ENCODE measurements at places on chromosomes 3 and 15. TPM values are rescaled to one million over a fixed set of nuclear protein-coding genes. Genes with fewer than 3 reads are reported as not detected.

GRCh38 chr3:71725271-71725991 is at the start of gene EIF4E3:
Gene EIF4E3, minus strand, starts transcription at chr3:71725402. Its CDS starts 35 bp downstream, at chr3:71725367.
- no peaks in the 10 kb centered on the region for H3K36me3 ChIP-seq
- H3K4me3 ChIP-seq: peak within 1 kb of the TSS; percentile 90
- H3K27me3 ChIP-seq: peaks cover 64% of the 10 kb centered on the region
- DNase-seq: peak; percentile 37
- H3K27ac ChIP-seq: peak within 1 kb of the TSS; percentile 10
- no peaks in the 10 kb centered on the region for H3K4me1 ChIP-seq

DNA sequence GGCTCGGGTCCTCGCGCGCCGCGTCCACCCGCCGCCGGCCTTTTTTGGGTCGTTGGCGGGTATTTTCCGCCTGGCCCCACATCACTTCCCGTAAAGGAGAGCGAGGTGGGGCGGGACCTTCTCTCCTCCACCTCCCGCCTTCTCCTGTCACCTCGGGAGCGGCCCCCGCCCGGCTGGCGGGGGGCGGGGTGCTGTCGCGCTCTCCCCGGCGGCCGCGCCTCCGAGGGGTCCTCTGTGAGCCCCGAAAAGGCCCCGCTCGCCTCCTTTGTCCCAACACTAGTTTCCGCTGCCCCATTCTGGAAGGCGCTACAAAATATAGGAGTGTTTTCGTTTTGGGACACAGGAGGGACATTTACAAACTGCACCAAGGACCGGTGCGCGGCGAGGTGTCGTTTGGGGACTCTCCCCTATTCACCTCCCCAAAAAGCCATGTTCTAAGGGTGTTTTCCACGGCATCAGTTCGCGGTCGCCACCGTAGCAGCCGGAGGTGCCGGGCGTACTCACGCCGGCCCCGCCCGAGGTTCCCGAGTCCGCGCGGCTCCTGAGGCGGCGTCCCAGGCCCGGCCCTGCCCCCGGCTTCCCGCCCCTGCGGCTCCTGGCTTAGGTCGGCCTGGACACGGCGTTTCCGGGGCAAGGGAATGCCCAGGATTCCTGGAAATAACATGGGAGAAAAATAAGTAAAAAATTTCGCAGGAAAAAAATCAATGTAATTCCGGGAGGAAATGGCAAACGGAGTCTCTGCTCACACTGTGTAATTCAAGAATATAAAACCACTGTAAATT is at the start of gene RAB27A:
Gene RAB27A, minus strand, starts transcription at position 68 of the 782 bp plus-strand sequence. CDS start 54,879 bp downstream, outside the sequence.
- H3K4me3 ChIP-seq: peak within 1 kb of the TSS; percentile 70
- peak within 1 kb of the TSS; percentile 87 for H3K27ac ChIP-seq
- DNase-seq: peak; percentile 89
- no peaks in the 10 kb centered on the region for H3K27me3 ChIP-seq
- H3K4me1 ChIP-seq: peaks cover 8% of the 10 kb centered on the region

- no peak overlapping the region for H3K27ac ChIP-seq
- DNase-seq: no peak
- H3K4me1 ChIP-seq: no peaks in the 10 kb centered on the region
- H3K36me3 ChIP-seq: no peaks in the 10 kb centered on the region
- no peak overlapping the region for H3K4me3 ChIP-seq
Measured at GRCh38 chr3:135622215-135622614, 343.3 kb upstream of the PPP2R3A start.

DNA sequence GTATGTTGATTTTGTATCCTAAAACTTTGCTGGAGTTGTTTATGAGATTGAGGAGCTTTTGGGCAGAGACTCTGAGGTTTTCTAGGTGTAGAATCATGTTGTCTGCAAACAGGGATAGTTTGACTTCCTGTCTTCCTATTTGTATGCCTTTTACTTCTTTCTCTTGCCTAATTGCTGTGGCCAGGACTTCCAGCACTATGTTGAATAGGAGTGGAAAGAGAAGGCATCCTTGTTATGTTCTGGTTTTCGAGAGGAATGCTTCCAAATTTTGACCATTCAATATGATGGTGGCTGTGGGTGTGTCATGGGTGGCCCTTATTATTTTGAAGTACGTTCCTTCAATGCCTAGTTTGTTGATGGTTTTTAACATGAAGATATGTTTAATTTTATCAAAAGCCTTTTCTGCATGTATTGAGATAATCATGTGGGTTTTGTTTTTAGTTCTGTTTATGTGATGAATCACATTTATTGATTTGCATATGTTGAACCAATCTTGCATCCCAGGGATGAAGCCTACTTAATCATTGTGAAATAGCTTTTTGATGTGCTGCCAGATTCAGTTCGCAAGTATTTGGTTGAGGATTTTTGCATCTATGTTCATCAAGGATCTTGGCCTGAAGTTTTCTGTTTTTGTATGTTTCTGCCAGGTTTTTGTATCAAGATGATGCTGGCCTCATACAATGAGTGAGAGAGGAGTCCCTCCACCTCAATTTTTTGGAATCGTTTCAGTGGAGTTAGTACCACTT is 188.1 kb downstream of the MINAR1 start:
- H3K27ac ChIP-seq: no peak overlapping the region
- no peak for DNase-seq
- H3K4me3 ChIP-seq: no peak overlapping the region
- no peaks in the 10 kb centered on the region for H3K4me1 ChIP-seq
- no peaks in the 10 kb centered on the region for H3K27me3 ChIP-seq

- H3K4me1 ChIP-seq: peaks cover 30% of the 10 kb centered on the region
- no peak for DNase-seq
- peak overlapping the region; percentile 68 for H3K4me3 ChIP-seq
- peak overlapping the region; percentile 72 for H3K27ac ChIP-seq
Measured at GRCh38 chr3:168093790-168094189, 1.9 kb downstream of the GOLIM4 start.

- no peak overlapping the region for H3K27ac ChIP-seq
- DNase-seq: no peak
- no peaks in the 10 kb centered on the region for H3K36me3 ChIP-seq
- H3K4me3 ChIP-seq: no peak overlapping the region
Measured at GRCh38 chr3:193375614-193376013, 2.9 kb downstream of the ATP13A5 start.

DNA sequence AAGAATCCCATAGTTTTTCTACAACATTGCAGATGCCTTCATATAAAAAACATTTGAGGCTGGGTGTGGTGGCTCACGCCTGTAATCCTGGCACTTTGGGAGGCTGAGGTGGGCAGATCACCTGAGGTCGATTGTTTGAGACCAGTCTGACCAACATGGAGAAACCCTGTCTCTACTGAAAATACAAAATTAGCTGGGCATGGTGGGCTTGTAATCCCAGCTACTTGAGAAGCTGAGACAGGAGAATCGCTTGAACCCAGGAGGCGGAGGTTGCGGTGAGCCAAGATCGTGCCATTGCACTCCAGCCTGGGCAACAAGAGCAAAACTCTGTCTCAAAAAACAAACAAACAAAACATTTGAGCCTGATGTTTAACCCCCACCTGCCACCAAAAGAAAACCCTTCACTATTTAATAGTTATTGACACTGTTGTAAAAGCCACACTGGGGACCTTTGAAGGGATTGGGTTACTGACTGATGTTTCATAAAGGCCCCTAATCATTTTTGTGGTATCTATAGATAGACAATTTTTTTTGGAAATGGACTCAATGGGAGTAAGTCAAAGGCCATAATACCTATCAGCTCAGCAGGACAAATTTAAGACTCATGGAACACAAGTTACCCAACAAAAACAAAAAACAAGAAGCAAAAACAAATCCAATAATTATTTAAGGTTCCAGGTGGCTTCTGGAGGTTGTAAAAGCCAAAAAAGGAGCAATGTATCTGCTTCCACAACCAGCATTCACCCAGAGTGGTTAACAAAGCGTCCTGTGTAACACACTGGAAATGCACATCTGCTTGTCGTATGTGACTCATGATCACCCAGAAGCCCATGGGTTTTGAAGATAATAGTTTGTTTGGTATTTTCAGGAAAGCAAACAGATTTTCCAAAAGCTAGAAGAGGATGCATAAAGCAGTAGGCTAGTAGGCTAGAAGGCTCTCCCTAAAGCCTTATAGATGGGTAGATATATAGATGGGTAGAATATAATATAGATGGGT is 41.2 kb downstream of the CDCP1 start:
- no peaks in the 10 kb centered on the region for H3K36me3 ChIP-seq
- H3K4me3 ChIP-seq: no peak overlapping the region
- H3K27ac ChIP-seq: no peak overlapping the region
- peaks cover 3% of the 10 kb centered on the region for H3K4me1 ChIP-seq
- DNase-seq: no peak
- no peaks in the 10 kb centered on the region for H3K27me3 ChIP-seq

- peak within 1 kb of the TSS; percentile 69 for H3K4me3 ChIP-seq
- H3K4me1 ChIP-seq: no peaks in the 10 kb centered on the region
- no peaks in the 10 kb centered on the region for H3K36me3 ChIP-seq
- H3K27ac ChIP-seq: no peak within 1 kb of the TSS
Measured at GRCh38 chr3:24494618-24495325, at the start of gene THRB. Gene THRB, minus strand, starts transcription at chr3:24494850.

DNA sequence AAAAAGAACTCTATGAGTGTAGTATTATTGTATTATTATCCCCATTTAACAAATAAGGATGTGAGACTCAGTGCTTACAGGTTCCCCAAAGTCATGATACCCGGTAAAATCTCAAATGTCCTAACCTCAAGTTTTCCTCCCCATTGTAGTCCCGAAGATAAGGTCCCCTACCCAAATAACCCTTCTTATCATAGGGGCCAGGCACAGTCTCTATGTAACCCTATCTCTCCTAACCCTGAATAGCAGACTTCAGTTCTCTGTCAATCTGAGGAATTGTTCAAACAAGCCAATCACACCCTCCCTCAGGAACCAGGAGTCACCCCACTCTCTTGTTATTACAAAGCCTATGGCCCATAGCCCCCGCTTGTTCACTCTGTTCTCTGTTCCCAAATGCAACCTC is 10.5 kb upstream of the SUSD5 start:
- H3K27me3 ChIP-seq: peaks cover 5% of the 10 kb centered on the region
- H3K4me1 ChIP-seq: no peaks in the 10 kb centered on the region
- DNase-seq: no peak
- H3K36me3 ChIP-seq: no peaks in the 10 kb centered on the region
- H3K4me3 ChIP-seq: no peak overlapping the region

- H3K4me3 ChIP-seq: no peak overlapping the region
- H3K4me1 ChIP-seq: peaks cover 6% of the 10 kb centered on the region
- H3K27ac ChIP-seq: peak overlapping the region; percentile 36
- H3K27me3 ChIP-seq: no peaks in the 10 kb centered on the region
- peaks cover 16% of the 10 kb centered on the region for H3K36me3 ChIP-seq
- DNase-seq: peak; percentile 69
Measured at GRCh38 chr3:73070675-73071575, 9.5 kb downstream of the EBLN2 start.

DNA sequence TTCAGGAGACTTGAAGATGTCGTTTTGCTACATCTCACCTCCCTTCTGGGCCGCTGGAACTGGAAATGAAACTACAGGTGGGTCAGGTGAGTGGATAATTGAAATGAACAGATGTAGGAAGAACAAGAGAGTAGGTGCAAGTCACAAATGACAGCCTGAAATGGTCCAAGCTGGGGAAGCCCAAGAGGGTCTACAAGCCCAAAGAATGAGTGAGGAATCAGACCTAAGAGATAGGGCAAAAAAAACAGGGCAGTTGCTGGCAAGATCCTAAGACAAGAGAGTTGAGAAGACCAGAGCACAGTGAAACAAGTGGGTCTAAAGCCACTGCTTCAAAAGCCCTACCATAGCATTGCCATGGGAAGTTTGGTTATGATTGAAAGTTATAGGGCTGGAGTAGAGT is 67.4 kb upstream of the SNRK start:
- H3K27me3 ChIP-seq: no peaks in the 10 kb centered on the region
- H3K36me3 ChIP-seq: no peaks in the 10 kb centered on the region
- H3K4me1 ChIP-seq: no peaks in the 10 kb centered on the region
- H3K4me3 ChIP-seq: no peak overlapping the region
- DNase-seq: no peak

DNA sequence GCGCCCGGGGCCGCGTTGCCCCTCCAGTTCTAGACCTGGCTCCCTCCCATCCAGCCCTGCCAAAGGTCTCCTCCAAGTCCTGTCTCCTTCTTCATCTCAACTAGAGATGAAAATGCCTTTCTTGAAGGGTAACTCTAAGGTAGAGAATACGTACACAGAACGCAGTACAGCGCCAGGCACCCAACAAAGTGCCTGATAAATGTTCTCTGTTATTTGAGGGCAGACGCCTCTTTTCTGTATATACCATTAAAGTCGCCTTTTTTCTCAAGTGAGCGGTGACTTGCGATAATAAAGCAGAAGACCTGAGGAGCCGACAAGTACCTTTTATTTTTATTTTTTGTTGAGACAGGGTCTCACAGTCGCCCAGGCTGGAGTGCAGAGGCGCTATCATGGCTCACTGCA is 809 bp downstream of the CRTAP start:
- peaks cover 16% of the 10 kb centered on the region for H3K4me1 ChIP-seq
- H3K36me3 ChIP-seq: no peaks in the 10 kb centered on the region
- no peak for DNase-seq

GRCh38 chr3:154121701-154122551 is 736 bp downstream of the ARHGEF26 start:
- peak overlapping the region; percentile 52 for H3K4me3 ChIP-seq
- no peaks in the 10 kb centered on the region for H3K36me3 ChIP-seq
- no peak overlapping the region for H3K27ac ChIP-seq
- peaks cover 32% of the 10 kb centered on the region for H3K27me3 ChIP-seq

DNA sequence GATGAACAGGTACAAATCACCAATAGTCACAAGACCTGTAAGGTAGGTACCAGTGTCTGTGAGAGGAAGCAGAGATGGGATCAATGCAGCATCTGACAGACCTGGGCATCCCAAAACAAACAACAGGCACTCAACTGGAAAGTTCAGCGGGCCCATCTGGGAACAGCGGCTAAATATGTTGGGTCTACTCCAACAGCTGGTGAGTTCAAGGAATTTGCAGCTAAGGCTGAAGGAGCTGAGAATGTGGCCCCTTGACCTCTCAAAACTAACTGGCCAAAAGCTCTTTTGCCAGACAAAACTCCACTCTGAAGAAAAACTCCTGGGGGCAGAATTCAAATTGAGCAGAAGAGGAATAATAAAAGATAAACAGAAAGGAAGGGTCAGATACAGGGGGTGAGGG is 24.4 kb downstream of the AVEN start:
- H3K27ac ChIP-seq: no peak overlapping the region
- peaks cover 10% of the 10 kb centered on the region for H3K4me1 ChIP-seq
- H3K36me3 ChIP-seq: no peaks in the 10 kb centered on the region

GRCh38 chr3:124411728-124412127 is 318.5 kb upstream of the UMPS start:
- no peaks in the 10 kb centered on the region for H3K4me1 ChIP-seq
- H3K27me3 ChIP-seq: no peaks in the 10 kb centered on the region
- no peak overlapping the region for H3K4me3 ChIP-seq
- H3K36me3 ChIP-seq: no peaks in the 10 kb centered on the region

Gene COL6A5
- total RNA-seq: not detected

Gene GPR87
- not detected for total RNA-seq

Gene A4GNT
- not detected for total RNA-seq

Gene LNP1
- 23.1 TPM for total RNA-seq

Gene SLC12A1
- total RNA-seq: 0.04 TPM

Gene CEMIP
- 0.18 TPM for total RNA-seq

Gene LMAN1L
- not detected for total RNA-seq
